LHCN-M2 (cell line): ENCODE measurements at places on chromosomes 2 and 18. TPM values are rescaled to one million over a fixed set of nuclear protein-coding genes. Genes with fewer than 3 reads are reported as not detected.

ANKRD30B gene
- total RNA-seq, result 1.1 and 1.4 TPM in 2 replicates

POTEI gene
- total RNA-seq, result not detected in 2 replicates

- peak; percentile 78 for DNase-seq
Observed at GRCh38 chr2:229268626-229269025, 2.5 kb downstream of the PID1 start.

DNA sequence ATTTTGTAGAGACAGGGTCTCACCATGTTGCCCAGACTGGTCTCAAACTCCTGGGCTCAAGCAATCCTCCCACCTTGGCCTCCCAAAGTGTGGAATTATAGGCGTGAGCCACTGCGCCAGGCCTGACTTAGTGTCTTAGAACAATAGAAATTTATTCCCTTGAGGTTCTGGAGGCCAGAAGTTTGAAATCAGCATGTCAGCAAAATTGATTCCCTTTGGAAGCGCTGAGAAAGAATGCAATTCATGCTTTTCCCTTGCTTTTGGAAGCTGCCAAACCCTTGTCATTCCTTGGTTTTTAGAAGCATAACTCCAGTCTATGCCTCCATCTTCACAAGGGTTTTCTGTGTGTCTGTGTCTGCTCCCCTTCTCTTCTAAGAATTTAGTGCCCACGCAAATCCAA lies 20.7 kb downstream of the ST8SIA3 start:
- no peak for DNase-seq

DNA sequence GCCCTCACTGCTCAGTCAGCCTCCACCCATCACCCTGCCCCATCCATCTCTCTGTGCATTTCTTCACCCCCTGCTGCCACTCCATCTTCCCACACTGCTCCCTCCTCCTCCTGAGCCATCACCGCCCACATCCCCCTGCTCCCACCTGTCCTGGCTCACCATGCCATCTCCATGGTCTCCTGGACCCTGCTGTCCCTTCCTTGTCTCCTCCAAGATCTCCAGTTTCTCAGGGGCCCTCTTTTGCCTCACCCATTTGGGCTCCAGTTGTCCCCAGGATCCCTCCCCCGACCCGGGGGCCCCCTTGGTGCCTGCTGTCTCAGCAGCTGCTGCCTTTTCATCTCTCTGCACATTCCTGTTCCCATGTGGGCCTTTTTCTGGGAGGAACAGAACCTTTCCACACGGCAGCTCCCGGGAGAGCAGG lies 10.6 kb downstream of the SPEG start:
- peak; percentile 66 for DNase-seq
